ENCODE measurements at places on chromosomes 5 and 9.

GRCh38 chr9:21817176-21817575 is 14.7 kb downstream of the MTAP start:
- DNase-seq: no peak

DNA sequence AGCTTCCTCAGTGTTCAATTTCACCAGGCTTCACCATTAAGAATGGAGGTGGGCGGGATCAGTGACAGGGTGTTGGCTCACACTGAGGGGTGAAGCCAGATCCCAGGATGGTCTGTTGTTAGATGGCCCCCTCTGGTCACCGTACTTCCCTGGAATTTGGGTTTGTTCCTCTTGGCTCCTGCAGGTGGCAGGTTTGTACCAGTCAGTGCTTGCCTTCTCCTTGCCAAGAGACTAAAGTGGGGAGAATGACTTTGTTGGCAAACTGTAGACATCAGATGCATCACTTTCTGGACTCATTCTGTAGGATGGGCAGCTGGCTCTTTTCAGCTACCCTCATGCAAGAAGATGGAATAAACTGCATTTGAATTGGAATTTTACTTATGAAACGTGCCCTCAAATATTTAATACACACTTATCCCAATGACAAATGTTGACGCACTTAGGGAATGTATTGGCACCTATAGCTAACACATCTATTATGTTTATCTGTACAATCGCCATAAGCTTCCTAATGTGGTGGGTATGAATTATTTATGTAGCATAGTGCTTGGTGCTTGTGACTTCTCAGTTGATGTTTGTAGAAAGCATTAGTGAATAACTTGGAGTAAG is 31.4 kb upstream of the ANKRD55 start:
- DNase-seq: no peak

DNA sequence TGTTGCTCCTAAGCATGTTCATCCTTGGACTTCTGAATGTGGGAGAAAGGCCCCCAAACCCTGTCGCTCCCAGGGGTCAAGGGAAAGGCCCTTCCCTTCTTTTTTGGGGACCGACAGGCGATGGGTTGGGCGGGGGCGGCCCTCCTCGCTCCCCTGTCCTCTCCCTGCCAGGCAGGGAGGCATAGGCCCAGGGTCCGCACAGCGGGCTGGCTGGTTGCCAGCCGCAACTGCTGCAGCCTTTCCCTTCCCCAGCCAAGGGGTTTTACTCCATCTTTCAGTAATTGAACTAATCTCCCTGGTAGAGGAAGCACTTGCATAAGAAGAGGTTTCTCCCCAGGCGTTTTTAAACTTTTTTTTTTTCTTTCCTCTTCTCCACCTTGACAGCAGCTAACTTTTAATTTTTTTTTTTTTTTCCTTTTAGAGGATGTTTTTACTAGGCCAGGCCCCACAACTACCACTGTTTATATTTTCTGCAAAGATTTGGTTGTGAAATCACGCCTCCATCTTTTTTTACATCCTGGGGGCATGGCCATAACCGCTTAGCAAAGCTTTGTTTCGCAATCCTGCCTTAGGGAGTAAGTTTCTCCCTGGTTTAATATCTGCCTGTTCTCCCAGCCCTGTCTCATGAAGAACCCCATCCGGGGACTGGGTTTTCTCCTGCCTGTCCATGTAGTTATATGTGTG is 216.9 kb upstream of the ZNF608 start:
- no peak for DNase-seq

GRCh38 chr5:33023649-33024048 is 312.5 kb downstream of the NPR3 start:
- no peak for DNase-seq

GRCh38 chr9:23887781-23888180 is 61.7 kb upstream of the ELAVL2 start:
- DNase-seq: no peak

- DNase-seq: no peak
These were observed 80.1 kb downstream of the ZCCHC7 start for GRCh38 chr9:37200433-37201005.

GRCh38 chr9:25677301-25678146 is 720 bp downstream of the TUSC1 start:
- no peak for DNase-seq

DNA sequence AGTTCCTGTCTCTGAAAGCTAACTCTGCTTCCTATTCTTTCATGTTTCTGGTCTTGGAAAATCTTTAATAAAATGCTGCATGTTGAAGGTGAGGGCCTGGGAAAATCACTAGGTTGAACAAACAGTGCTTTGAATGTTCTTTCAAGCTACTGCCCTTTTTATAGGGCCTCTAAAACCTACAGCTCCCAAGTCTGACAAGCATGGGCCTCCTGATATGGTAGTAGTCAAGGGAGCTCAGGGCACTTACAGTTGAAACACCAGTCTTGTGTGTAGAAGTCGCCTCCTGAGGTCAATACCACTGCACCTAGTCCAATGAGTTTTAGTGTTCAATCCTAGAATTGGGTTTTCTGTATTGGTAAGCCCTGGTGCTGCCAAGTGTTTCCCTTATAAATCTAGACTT is 20.5 kb downstream of the VLDLR start:
- no peak for DNase-seq

DNA sequence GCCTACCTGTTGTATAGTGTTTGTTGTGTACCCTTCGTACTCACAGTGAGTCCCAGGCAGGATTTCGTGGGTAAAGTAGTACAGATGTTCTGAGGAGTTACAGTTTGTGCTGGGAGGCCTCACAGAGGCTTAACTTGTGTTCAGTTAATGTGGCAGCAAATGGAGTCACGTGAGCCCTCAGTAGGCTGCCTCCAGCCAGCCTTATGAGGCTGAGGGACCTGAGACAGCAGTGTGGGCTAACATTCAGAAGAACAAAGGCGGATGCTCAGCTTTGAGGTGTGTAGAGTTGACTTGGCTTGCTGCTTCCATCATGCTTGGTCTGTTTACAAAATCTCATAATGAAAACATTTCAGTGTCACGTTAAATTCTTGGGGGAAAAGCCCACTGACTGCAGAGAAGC is 118.1 kb downstream of the TRIO start:
- no peak for DNase-seq

DNA sequence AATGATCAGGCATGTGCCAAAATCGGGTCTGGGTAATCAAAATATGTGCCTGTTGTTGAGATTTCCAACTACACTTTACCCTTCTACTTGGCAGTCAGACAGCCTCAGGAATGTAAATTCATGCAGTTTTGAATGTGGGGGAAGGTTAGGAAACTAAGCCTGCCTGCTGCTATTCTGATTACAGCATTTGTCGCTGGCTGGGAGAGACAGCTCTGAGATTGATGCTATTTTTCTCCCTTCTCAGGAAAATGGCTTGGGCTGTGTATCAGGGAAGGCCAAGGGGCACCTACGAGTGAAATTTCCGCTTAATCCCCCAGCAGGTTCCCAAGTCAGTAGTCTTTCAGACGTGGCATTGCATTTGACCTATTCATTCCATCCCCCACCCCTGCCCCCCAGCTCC is 3.6 kb upstream of the RGS7BP start:
- DNase-seq: no peak

DNA sequence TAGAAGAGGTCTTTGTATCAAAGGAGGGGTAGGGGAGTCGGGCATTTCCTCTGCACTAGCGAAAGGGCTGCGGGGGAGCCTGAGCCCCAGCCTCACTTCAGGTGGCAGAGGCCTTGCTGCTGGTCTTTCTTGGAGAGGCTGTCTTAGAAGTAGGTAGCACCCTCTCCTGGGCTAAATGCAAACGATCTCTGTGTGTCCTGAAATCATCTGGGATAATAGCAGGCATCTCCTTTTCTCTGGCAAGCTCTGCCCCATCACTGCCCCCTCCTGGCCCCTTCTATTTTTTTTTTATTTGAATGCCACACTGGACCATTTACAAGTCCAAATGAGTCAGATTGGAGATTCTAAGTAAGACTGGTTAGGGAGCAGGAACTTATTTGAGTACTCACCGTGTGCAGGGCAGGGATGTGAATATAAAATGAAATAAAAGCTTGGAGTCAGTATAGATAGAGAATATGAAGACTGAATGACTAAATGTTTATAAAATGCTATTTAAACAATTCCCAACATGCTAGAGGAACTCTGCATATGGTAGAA is 137.1 kb downstream of the FGF1 start:
- DNase-seq: no peak

DNA sequence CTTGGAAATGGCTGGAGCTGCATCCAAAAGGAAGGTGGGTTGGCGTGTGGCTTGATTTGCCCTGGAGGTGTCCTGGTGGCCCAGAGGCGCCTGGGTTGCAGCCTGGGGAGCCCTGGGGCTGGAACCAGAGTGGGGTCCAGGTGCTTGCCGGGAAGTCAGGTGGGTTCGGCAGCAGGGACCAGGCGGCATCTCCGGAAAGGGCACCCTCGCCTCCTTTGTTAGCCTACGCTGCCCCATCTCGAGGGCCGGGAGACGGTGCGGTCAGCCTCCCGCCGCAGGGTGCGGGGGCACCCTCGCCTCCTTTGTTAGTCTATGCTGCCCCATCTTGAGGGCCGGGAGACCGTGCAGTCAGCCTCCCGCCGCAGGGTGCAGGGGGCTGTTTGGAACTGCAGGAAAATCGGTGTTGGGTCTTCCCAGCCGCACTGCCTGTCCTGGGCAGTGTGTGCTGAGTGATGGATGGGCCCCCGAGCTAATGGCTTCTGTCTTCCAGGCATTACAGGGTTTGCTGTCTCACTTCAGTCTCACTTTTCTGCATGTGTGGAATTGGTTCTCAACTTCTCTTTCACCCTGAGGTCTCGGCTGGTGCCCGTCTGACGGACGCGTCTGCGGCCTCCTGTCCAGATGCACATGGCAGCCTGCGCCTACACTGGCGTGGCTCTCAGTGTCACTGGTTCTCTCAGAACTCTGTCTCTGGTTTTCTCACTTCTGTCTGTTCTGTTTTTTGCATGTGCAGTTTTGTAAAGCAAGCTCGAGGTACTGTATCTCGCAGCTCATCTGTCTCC is 139.0 kb downstream of the CACNA1B start:
- no peak for DNase-seq

- DNase-seq: no peak
These were observed 31.7 kb downstream of the AP3S1 start for GRCh38 chr5:115873392-115873791.

DNA sequence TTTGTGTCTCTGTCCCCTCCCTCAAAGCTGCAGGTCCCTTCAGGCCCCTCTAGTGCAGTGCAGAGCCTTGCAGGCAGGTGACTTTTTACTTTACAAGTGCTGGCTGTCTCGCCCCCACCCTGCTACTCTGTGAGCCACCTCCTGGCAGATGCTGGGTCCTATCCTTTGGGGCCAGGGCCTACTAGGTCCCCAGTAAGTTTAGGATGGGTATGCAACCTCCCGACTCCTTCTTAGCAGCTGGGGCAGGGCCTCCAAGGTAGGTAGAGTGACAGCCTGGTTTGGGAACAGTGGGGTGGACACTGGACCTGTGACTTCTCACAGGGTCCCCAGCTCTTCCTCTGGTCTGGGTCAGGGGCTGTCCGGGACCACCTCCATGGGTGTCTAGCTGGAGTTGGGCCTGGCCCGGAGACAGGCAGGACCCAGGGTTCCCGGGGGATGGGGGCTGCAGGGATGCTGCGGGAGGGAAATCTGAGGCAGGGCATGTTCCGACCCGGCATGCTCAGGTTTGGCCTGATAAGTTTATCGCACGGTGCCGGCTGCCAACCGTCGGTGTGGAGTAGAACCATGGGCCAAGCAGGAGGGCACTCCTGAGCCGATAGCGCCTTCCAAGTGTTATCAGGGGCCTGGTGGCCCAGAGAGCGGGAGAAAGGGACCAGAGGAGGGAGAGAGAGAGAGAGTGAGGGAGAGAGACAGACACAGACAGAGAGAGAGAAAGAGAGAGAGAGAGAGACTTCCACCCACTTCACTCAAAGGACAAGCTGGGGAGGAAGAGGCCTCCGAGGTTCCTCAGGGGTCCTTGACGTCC is 20.5 kb downstream of the GFI1B start:
- no peak for DNase-seq

GRCh38 chr9:104766025-104766424 is 2.1 kb downstream of the NIPSNAP3B start:
- no peak for DNase-seq

DNA sequence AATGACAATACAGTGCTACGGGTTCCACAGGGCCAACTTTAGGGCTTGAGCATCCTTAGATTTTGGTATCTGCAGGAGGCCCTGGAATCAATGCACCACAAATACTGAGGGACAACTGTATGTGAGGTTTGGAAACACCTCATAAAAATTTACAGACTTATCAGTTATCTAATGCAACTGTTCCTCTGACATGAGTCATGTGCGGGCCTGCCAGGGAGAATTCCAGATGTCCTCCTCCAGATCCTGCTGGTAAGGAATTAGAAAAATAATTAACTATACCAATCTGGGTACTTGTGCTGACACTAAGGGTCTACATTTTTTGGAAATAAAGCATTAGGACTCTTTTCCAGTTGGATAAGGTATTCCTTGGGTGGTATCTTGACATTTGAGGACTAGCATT is 333.3 kb downstream of the ARRDC3 start:
- DNase-seq: no peak

DNA sequence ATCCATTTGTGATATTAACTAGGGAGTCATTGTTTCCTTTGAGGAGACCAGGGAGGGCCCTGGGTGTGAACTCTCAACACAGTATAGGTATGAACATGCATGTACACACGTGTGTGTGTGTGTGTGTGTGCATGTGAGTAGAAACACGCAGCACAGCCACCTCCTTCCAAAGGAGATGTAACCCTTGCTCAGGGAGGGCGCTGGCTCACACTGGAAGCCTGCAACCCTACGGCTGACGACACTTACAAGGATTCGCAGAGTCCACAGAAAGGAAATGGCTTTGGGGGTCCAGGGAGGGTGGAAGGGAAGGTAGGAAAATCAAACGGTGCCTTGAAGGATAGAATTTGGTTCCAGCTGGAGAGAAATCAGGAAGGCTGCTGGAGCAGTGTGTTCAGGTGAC is 21.9 kb downstream of the TRIP13 start:
- no peak for DNase-seq

- no peak for DNase-seq
These were observed 11.0 kb upstream of the ACER2 start for GRCh38 chr9:19397845-19398244.

- no peak for DNase-seq
These were observed 365.4 kb downstream of the ARL15 start for GRCh38 chr5:53944981-53945380.

DNA sequence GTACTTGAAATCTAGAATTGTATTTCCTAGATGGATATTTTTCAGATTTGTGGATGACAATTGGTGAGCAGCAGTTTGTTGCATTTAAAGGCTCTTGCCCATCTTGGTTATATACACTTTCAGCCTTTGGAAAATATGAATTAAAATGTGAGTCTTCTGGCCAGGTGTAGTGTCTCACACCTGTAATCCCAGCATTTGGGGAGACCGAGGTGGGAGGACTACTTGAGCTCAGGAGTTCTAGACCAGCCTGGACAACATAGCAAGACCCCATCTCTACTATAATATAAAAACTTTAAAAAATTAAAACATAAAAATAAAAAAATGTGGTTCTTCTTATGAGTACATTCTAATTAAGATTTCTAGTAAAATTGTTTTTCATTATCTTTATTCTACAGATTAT is 102.0 kb downstream of the MTREX start:
- no peak for DNase-seq
